HS-5 (cell line): ENCODE measurements at places on chromosomes 7 and 10.

DNA sequence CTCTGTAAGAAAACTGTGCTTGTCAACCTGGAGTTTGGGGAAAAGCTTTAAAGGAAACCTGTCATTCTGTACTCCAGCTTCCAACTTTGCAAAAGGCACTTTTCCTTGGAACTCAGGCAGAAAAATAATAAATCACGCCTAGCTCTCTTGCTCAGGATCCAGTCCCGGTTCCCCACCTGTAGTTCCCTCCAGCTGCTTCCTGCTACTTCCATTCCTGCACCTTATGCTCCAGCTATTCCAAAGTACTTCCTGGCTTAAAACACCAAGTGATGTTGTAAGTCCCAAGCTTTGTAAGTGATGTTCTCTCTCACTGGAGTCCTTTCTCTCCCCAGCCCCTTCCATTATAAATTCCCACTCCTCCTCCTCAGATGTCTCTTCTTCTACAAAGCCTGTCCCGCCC lies 98.6 kb downstream of the GRM8 start:
- no peak for DNase-seq

DNA sequence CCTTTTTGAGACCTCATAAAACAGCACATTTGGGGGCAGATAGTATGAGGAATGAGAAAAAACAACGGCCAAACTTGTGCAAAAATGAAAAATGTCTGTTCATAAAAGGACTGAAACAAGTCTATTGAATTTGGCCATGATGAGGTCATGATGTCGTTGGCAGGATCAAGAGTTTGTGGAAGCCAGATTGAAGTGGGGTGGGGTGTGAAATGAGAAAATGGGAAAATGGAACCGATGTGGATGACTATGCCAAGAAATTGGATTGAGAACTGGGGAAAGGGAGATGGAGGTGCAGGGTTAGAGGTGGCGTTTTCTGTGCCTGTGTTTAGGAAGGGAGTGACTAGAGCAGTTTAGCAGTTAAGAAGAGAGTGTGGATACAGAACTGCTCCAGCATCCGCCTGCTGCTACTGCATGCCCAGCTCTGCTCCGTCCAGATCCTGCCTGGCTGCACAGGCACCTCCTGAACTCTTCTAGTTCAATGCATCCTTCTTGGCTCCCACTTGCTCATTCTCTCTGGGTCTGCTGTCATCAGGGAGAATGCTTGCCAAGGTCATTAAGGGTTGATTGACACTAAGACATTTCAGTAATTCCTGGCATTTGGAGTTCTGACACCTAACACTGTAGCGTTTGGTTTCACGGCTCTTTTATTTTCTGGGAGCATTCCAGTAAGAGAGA lies 111.9 kb downstream of the GALNT17 start:
- no peak for DNase-seq

DNA sequence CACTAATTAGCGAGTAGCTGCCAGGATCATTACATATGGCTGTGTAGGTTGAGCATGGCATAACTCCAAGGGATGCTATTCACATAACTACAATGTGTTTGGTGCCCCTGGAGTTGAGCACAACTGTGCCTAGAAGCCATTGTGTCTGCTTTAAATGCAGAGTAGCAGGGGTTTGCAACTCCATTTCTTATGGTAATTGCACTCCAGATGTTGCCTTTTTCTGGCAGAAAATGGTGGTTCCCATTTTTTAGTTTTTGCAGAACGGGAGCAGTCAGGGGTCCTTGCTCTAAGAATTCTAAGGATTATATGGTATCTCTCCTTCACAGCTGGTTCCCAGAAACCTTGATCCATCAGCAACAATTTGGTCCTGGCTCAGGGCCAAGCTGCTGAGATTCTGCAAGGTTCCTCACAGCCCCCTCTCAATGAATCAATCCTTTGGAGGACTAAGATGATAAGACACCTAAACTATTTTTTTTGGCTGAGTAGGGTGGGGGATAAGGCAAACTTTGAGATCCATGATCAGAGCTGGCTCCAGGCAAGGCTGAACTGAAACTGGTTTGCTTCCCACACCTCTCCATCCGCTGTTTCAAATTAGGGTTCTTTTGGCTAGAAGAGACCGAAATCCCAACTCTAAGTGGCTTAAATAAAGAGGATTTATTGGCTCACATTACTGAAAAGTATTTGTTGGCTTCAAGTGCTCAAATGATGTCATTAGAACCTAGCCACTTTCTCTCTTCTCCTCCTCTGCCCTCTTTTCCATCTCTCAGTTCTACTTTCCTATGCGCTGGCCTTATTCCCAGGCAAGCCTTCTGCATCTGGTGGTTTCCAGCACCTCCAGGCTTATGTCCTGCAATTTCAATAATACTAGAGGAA lies 97.5 kb upstream of the CCDC6 start:
- no peak for DNase-seq

- no peak for DNase-seq
Observed at GRCh38 chr10:81177651-81178244, 640.0 kb downstream of the SH2D4B start.

DNA sequence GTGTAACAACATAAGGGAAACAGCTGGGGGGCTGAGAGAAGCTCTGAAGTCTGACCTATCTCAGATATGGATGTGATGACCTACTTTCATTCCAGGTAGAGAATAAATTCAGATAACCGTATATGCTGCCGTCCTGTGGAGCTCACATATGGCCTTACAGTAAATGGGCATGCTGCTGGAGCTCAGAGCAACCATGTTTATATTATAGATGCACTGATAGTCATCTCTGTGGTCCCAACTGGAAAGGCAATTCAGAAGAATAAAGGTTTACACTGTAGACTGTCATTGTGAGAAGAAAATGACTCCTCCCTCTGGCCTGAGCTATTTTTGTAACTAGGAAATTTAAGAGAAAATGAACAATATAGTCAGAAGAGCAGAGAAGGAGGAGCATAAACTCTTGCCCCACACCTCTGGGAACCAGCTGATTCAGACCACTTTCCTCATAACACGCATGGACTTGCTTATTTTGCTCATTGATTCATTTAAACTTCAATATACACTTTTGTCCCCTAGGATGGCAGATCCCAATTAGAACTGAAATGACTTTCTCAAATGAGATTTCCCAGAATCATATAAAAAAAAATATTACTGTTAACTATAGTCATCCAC lies 69.9 kb upstream of the NXPH1 start:
- no peak for DNase-seq

DNA sequence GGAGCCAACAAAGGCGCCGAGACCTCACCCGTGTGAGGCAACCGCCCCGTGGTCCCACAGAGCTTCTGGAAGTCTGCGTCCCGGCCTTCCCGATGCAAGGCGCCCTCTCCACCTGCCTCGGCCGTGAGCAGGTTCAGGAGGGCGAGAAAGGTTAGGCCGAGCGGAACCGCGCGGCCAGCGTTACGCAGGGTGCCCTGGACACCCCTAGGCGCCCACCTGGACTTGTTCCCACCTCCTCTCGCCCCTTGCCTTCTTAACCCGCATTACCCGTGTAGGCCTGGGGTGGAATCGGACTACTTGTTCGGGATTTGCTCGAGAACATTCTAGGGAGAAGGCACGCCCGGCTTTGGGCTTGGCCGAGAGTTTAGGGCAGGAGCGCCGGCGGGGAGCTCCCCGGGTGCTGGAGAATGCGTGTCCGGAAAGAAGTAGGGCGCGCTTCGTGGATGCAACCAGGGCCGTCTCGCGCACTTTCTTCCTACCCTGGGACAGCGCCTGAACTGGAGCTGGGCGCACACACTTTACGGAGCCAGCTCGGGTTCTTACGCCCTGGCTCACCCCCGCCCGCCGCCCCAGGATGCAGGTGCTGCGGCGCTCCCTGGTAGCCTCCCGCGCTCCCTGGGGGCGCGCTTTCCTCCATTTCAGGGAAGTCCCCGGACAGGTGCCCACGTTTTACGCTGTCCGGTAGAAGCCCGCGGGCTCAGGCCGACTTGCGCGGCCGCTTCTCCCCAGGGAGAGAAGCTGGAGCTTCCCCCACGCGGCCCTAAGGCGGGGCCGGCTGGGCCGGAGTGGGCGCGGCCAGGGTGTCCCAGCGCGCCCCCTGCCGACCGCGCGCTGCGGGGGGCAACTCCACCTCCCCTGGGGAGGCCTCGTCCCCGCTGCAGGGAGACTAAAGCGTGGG lies 74.5 kb downstream of the INSIG1 start:
- DNase-seq: no peak

DNA sequence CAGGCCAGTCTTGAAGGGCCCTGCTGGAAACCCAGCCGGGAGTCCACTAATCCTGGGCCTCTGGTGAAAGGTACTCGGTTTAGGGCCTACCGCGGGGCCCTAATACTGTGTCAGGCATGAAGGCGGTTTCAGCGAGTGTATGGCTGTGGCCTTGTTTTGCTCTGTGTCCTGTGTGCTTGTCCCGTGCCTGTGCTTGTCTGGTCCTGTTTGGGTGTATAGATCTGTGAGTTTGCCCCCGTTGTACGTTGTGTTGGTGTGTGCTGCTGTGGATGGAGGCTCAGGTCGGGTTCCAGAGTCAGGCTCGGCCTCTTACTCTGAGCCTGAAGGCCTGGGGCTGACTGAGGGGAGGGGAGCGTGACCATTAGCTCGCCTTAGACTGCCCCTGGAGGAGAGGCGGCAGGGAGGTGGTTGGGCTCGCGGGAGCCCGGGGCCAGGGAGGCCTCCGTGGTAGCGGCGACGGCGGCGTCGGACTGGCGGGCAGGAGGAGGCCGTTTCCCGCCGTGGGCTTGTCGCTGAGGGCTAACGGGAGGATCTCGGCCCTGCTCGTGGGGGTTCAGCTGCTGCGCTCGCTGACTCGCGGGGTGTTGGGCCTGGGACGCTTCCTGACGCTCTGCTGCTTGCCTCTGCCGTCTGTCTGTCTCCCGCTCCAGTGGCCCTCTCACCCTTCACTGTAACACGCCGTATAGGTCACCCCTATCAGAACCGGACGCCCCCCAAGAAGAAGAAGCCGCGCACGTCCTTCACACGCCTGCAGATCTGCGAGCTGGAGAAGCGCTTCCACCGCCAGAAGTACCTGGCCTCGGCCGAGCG lies 2.6 kb downstream of the TLX1 start:
- no peak for DNase-seq

GRCh38 chr7:150323682-150324372 lies 482 bp upstream of the ACTR3C start:
- no peak for DNase-seq

- DNase-seq: no peak
Observed at GRCh38 chr7:146647445-146647844, 530.8 kb downstream of the CNTNAP2 start.

GRCh38 chr10:90612276-90612675 lies 245.6 kb downstream of the HTR7 start:
- no peak for DNase-seq

GRCh38 chr10:94085766-94086437 lies 92.2 kb downstream of the PLCE1 start:
- DNase-seq: no peak

- peak; percentile 86 for DNase-seq
Observed at GRCh38 chr7:75716992-75717626, 21.6 kb downstream of the HIP1 start.

- no peak for DNase-seq
Observed at GRCh38 chr10:36591436-36591835, 534.0 kb upstream of the ANKRD30A start.

DNA sequence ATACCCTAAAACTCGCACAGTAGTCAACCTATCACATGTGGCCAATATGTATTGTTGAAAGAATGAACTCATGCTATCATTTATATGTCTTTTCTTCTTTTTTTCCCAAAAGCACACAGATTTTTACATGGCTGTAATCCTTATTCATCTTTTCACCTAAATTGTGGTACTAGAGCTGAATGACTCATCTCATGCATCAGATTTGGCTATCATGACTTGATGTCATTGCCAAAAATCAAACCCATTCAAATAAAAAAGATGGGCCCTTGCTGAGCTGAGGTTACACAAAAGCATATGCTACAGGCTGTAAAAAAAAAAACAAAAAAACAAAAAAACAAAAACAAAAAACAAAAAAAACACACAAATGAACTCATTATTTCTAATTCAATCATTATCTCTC lies 3.3 kb upstream of the LMOD2 start:
- DNase-seq: no peak

DNA sequence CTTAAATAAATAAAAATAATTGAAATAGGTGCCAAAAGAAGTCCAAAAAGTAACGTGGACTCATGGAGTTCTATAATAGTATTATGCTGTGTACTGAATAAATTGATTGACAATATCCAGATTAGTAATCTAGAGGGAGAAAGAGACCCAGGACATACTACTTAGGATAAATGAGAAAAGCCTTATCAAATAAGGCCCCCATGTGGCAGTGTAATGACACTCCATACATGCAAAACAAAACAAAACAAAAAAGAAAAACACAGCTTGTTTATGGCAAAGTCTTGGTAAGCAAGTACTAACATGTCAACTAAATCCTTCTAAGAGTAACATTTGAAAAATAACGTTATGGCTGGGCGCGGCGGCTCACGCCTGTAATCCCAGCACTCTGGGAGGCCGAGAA lies 3.6 kb upstream of the RUNDC3B start:
- no peak for DNase-seq

GRCh38 chr7:55476852-55477780 lies 95.2 kb downstream of the VOPP1 start:
- DNase-seq: no peak

- peak; percentile 35 for DNase-seq
Observed at GRCh38 chr10:17527514-17528146, 73.2 kb upstream of the ST8SIA6 start.

DNA sequence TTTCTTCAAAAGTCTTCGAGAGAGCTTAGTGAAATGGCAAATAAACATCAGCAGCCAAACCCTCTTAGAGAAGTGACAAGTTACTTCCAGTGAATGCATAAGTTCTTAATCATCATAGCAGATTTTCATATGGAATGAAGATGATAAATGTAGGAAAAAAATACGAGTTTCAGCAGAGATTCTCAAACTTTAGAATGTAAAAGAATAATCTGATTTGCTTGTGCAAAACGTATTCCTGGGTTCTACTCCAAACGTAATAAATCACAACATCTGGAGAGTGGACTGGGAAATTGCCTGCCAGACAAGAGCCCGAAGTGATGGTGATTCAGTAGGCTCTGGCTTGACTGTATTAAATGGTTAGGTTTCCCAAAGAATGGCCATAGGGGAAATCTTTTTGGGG lies 62.2 kb downstream of the AKR1E2 start:
- no peak for DNase-seq

DNA sequence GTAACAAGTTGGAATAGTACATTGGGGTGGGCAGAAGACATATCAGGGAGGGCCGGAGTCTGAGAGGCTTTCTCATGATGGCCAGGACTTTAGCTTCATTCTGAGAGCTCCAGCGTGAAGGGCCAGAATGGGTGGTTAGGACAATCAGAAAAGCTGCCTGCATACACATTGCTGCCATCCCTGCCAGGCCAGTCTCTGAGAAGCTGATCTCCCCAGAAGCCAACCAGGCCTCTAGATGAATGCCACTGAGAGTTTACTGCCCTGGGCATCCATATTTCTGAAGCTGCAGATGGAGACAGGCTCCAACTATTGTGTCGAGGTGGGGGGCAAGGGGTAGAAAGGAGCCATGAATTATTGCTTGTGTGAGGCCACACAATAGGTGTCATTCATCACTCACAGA lies 32.0 kb upstream of the ARHGAP22 start:
- DNase-seq: no peak
